Activated T-cell treated with anti-CD3 and anti-CD28 coated beads, Interleukin-2, amount 50 U/mL, for 4 hours (primary cell): ENCODE measurements at places on chromosomes 1 and 21. TPM values are rescaled to one million over a fixed set of nuclear protein-coding genes. Genes with fewer than 3 reads are reported as not detected.

DNA sequence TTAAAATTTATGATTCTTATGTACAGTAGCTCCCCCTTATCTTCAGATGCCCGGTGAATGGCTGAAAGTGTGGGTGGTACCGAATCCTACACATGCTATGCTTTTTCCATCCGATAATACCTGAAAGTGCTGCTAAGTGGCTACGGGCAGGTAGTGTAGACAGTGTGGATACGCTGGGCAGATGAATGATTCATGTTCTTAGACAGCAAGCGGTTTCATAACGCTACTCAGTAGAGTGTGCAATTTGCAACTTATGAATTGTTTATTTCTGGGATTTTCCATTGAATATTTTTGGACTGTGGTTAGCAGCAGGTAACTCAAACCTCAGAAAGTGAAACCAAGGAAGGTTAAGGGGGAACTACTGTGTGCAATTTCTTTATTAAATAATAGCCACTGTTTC, 7.5 kb downstream of the PCP4 start:
- no peak for DNase-seq

DNA sequence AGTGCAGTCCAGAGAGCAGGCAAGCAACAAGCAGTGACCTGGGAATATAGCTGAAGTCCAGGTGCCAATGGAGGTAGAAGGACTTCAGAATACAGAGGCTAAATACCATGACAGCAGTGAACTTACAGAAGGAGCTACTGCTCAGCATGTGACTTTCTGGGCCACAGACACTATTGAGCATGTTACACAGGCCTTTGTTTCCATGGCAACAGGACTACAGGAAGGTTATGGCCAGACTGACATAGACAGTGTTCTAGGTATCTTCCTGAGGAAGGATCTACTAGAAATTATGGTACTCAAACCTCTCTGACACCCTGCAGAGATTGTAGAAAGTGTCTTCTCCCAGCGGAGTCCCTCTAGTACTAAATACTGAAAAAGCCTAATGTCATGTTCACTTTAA, 11.0 kb downstream of the OR2M5 start:
- no peak for DNase-seq

DNA sequence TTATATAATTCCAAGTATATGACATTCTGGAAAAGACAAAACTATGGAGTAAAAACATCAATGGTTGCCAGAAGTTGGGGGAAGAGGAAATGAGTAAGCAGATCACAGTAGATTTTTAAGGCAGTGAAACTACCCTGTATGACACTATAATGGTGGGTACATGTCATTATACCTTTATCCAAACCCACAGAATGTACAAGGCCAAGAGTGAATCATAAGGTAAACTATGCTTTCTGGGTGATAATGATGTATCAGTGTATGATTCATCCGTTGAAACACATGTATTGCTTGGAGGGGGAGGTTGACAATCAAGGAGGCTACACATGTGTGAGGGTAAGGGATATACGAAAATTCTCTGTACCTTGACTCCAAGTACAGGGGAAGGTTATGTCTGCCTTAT, 862.7 kb downstream of the PLA2G4A start:
- DNase-seq, result no peak

Gene PDPN
- not detected for total RNA-seq

DNA sequence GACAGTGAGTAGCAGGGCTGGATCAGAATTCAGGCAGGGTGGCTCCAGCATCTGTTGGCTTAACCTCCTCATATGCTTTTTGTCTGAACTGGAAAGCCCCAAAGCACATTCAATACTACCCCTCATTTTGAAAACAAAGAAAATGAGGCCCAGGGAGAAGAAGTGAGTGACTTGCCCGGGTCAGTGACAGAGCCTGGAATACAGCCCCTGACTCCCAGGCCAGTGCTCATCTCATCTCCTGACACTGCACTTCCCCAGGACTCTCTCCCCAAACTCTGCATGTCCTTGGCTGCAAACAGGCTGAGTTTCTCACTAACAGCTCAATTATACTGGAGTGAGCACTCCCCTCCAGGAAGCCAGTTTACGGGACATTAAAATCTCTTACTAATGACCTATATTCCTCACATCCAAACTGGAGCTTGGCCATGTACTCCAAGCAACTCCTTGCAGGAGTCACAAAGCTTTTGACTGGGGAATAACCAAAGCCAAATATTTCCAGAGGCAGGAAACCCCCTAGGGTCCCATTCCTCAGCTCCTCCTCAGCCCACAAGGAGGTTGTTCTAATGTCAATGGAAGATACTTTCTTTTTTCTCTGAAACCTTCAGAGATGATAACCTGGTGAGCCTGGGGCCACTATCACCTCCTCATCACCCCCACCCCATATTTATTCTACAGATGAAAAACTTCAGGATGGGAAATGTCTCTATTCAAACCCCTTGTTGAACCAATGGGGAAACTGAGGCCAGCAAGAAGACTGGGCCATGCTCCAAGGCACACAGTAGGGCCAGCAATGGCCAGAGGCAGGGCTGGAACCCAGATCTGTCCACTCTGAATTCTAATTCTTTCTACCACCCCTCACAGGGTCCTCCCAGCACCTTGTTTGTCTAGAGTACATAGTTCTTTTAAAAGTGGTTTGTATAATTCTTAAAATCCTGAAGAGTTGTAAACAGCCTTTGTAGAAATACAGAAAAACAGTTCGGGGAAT, 127.0 kb downstream of the PLPP3 start:
- DNase-seq, result no peak

DNA sequence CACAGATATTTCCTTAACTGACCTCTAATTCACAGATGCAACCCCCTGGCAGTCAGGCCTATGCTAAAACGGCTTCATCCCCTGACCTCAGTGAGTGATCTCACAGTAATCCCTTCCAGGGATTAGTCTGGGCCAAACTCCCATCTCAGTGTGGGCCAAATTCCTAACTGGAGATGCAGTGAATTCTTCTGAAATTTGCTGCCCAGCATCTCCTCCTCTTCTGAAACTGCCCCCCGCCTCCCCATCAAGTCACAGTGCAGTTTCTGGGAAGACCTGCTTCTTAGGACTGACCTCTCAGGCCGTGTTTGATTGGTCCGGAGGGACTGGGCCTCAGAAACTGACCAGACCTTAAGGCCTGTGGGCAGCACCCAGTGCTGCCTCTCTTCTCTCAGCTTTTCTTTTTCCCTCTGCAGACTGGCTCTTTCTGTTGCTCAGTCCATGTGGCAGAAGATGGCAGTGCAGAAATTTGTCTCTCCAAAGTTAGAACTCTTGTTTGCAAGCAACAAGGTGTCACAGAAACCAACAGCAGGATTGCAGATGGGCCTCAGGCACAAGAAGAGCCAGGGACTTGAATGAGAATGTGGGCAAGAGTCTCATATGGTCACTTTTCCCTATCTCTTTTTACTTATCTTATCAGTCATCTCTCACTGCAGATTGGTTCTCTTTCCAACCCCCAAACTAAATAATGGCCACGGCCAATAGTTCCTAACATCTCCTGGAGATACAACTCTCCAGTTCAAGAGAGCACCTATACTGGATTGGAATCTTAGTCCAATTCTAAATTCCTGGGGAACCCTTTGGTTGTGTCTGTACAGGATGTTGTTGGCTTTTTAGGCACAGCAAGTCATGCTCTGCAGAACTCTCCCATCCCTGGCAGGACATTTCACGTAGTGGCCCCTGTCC, 95.5 kb upstream of the RALGPS2 start:
- no peak for DNase-seq
